ENCODE measurements at places on chromosomes 2 and 18. TPM values are rescaled to one million over a fixed set of nuclear protein-coding genes. Genes with fewer than 3 reads are reported as not detected.
A peak's percentile ranks its signal among the peaks of the same experiment; 100 is the strongest.

DNA sequence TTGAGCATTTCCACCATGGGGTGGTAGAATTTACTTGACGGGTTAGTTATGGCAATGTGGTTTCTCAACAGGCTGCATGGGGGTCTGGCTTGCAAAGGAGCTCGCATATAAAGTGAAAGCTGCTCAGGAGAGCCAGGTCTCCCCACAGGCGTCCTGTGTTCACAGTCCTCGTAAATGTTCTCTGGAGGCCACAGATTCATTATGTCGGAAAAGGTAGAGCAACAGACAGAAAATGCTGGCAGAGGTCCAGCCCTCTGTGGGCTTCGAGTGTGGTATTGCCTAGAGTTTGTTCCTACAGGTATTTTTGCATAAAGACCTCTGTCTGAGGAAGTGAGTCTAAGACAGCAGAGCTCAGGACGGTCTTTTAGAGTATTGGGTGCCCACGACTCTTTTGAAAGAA lies 96.4 kb downstream of the CDCA7 start:
- DNase-seq = no peak

- peak; percentile 29 for DNase-seq
Measured at GRCh38 chr18:74288730-74289129, 3.0 kb downstream of the CYB5A start.

DNA sequence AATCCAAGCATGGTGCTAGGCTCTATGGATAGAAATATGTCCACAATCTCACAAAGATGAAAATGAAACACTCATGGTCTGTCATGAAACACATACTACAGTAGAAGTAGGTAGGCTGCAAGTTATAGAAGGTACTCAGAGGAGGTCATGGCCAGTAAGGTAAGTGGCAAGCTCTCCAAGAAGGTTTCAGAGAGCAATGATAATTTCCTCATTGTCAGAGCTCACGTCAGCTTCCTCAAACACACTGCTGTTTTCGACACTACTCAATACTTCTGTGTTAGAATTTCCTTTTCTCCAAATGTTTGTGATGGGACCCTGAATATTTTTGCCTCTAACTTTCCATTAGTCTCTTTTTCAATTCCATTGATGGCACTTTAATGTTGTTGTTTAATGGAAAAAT lies 25.5 kb downstream of the CCDC141 start:
- DNase-seq = no peak

DNA sequence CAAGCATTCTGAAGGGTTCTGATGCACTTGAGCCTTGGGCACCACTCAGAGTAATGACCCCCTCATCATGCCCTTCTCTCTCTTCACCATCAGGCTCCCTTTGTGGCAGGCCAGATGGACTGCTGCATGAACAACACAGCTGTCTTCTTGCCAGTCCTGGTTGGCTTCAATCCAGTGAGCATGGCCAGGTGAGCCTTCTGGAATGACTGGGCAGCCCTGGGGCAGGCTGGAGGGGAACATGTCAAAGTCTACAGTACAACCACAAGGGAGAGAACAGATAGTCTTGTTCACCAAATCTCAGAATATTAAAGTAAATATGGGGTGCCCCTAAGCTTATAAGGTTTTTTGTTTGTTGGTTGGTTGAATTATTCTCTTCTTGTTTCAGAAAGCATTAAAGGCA lies 4.4 kb downstream of the GCKR start:
- peak; percentile 57 for DNase-seq

DNA sequence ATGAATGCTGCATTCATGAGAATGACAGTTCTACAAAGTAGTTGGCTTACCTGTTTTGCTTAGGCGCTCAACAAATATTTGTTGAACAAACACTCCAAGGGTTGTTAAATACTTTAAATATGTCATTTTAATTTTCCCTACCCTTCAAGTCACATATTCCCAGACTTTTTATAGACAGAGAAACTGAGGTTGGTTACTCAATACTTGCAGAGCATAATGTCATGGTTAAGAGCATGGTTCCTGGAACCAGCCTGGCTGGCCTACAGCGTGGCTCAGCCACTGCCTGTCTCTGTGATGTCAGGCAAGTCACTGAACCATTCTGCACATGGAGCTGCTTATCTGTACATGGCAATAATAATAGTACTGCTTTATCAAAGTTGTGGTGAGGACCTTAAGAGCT lies 120.0 kb upstream of the STK17B start:
- DNase-seq = no peak

- peak; percentile 57 for DNase-seq
Measured at GRCh38 chr2:186862869-186863709, 14.1 kb upstream of the ZSWIM2 start.

DNA sequence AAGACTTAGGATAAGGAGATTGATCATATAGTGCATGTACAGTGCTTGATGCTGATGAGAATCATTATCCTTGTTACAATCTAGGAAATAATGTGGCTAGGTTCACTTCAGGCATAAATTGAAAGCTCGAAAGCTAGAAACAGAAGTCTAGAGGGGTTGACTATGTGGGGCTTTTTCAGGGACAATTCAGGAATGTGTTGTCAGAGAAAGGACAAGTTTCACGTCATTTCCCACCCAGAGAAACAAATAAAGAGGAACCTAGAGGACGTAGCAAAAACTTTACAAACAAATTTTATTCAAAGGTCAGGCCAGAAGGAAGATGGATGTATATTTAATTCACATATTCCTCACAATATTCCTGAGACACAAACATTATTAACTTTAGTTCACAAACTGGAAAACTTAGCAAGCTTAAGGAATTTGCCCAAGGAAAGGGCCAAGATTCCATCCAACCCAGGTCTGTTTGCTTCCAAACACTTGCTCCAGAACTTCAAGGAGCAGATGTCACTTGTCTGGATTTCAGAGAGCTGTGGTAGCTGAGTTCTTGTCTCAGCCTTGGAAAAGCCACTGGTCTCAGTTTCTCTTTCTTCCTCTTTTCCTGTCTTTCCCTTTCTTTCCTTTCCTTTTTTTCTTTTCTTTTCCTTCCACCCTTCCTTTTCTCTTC lies 7.4 kb downstream of the CYRIA start:
- no peak for DNase-seq

The DPYSL5 gene
- not detected for total RNA-seq

The LGALSL gene
- total RNA-seq = 11.4 TPM

The ATP5F1A gene
- 363 TPM for total RNA-seq

The DSG4 gene
- not detected for total RNA-seq

The APCDD1 gene
- 0.37 TPM for total RNA-seq

The DCC gene
- not detected for total RNA-seq

All from MCF 10A (cell line).